ENCODE measurements at places on chromosomes 7 and 10. TPM values are rescaled to one million over a fixed set of nuclear protein-coding genes. Genes with fewer than 3 reads are reported as not detected.

DNA sequence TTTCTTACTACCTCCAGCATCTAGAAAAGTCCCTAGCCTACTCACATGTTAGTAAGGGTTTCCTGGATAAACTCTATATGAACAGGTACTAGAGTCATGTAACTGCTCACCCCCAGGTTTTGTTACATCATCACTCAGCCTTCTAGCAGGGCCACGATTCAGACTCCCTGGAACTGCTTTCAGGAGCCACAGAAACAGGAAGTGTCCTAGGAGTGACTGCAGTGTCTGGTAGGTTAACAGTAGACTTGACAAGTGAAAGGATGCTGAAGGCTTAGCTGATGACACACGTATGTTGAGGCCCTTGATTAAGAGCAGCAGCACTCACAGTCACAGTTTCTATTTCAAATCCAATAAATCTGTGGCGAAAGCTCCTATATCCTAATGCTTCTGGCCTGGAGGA lies 101.2 kb downstream of the DNMBP start:
- peaks cover 43% of the 10 kb centered on the region for H3K4me1 ChIP-seq
- DNase-seq, result no peak
- H3K4me3 ChIP-seq, result no peak overlapping the region
- no peak overlapping the region for H3K27ac ChIP-seq
- H3K36me3 ChIP-seq, result peaks cover 56% of the 10 kb centered on the region
- H3K27me3 ChIP-seq, result no peaks in the 10 kb centered on the region

- no peaks in the 10 kb centered on the region for H3K27me3 ChIP-seq
- no peaks in the 10 kb centered on the region for H3K4me1 ChIP-seq
- no peaks in the 10 kb centered on the region for H3K36me3 ChIP-seq
- no peak overlapping the region for H3K27ac ChIP-seq
Observed at GRCh38 chr10:106226828-106227227, 937.7 kb downstream of the SORCS1 start.

- H3K4me3 ChIP-seq, result no peak overlapping the region
- no peak overlapping the region for H3K27ac ChIP-seq
- H3K36me3 ChIP-seq, result no peaks in the 10 kb centered on the region
- H3K4me1 ChIP-seq, result peaks cover 13% of the 10 kb centered on the region
- no peaks in the 10 kb centered on the region for H3K27me3 ChIP-seq
Observed at GRCh38 chr7:28623863-28624262, 211.5 kb downstream of the CREB5 start.

DNA sequence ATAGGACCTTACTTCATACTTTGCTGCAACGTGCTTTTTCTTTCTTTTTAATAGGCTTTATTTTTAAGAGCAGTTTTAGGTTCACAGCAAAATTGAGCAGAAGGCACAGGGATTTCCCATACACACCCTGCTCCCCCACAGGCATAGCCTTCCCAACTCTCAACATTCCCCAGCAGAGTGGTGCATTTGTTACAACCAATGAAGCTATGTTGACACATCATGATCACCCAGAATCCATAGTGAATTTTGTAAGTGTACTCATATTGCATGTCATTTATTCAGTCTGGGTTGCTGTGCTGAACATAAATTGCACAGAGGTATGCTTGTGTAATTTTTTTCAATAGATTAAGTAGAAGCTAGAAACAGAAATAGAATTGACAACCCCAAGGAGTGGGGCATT lies 327.3 kb downstream of the INHBA start:
- no peaks in the 10 kb centered on the region for H3K36me3 ChIP-seq
- no peak overlapping the region for H3K27ac ChIP-seq
- DNase-seq, result no peak
- no peaks in the 10 kb centered on the region for H3K4me1 ChIP-seq

DNA sequence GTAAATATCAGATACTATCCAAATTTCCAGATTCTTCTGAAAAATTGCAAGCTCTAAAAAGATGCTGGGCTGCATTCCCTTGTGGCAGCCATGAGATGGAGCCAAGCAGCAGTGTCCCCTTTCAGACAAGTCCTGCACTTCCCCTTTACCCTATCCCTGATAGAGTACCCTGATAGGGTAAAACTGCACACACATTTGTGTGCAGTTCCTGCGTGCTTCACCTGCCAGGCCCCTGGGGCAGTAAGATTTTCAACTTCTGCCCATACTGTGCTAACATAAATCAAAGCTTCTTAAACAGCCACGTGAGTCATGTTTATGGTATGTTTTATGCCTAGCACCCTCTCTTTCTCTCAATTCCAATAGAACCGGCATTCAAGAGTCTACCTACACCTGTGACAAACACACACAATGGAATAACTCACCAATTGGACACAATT lies 52.2 kb downstream of the IFIT5 start:
- no peaks in the 10 kb centered on the region for H3K27me3 ChIP-seq
- peak; percentile 68 for DNase-seq
- no peak overlapping the region for H3K4me3 ChIP-seq
- no peaks in the 10 kb centered on the region for H3K4me1 ChIP-seq

- H3K4me1 ChIP-seq, result no peaks in the 10 kb centered on the region
- no peaks in the 10 kb centered on the region for H3K27me3 ChIP-seq
- no peaks in the 10 kb centered on the region for H3K36me3 ChIP-seq
- no peak for DNase-seq
- no peak overlapping the region for H3K27ac ChIP-seq
Observed at GRCh38 chr10:58712982-58713381, 200.3 kb downstream of the BICC1 start.

DNA sequence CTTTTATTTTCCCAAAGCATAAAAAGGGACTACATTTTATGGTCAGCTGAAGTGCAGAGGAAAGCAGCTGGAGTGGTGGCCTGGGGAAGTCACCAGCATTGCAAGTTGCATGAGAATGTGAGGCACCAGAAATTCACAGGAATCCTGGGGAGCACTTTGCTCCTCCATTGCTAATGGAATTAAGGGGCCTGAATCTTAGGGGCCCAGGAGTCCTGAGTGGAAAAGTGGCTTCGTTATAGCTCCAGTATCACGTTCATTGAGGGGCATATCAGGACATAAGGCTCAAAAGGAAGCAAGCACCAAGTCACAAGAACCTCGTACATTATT lies 53.0 kb upstream of the LRRC17 start:
- H3K36me3 ChIP-seq, result no peaks in the 10 kb centered on the region
- no peak for DNase-seq
- no peak overlapping the region for H3K4me3 ChIP-seq
- peak overlapping the region; percentile 61 for H3K27ac ChIP-seq

GRCh38 chr7:151705636-151706276 lies 171.2 kb downstream of the PRKAG2 start:
- peak overlapping the region; percentile 34 for H3K27ac ChIP-seq
- no peak for DNase-seq
- no peaks in the 10 kb centered on the region for H3K36me3 ChIP-seq
- H3K4me3 ChIP-seq, result no peak overlapping the region

DNA sequence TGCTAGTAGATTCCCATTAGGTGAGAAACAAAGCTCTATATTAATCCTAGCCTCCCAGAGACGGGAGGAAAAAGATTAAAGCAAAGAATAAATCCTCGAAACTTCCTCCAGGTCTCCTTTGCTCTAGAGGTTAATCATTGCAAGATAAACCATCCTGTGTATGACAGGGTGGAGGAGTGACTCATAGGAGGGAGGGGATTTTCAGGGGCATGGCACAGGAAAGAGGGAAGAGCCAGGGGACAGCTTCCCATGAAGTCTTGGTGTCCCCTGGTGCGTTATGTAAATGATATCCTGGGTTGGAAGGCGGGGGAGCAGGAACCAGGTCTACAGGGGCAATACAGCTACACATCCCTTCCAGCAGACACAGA lies 780 bp downstream of the CYP3A5 start:
- peaks cover 24% of the 10 kb centered on the region for H3K36me3 ChIP-seq
- peak overlapping the region; percentile 39 for H3K4me3 ChIP-seq
- no peaks in the 10 kb centered on the region for H3K27me3 ChIP-seq
- DNase-seq, result peak; percentile 32
- H3K27ac ChIP-seq, result peak overlapping the region; percentile 72
- H3K4me1 ChIP-seq, result no peaks in the 10 kb centered on the region

- no peak overlapping the region for H3K27ac ChIP-seq
- H3K4me1 ChIP-seq, result no peaks in the 10 kb centered on the region
Observed at GRCh38 chr10:66629996-66630395, 295.8 kb upstream of the LRRTM3 start.

- H3K4me3 ChIP-seq, result no peak overlapping the region
- DNase-seq, result no peak
Observed at GRCh38 chr10:3229815-3230214, 57.2 kb upstream of the PITRM1 start.

DNA sequence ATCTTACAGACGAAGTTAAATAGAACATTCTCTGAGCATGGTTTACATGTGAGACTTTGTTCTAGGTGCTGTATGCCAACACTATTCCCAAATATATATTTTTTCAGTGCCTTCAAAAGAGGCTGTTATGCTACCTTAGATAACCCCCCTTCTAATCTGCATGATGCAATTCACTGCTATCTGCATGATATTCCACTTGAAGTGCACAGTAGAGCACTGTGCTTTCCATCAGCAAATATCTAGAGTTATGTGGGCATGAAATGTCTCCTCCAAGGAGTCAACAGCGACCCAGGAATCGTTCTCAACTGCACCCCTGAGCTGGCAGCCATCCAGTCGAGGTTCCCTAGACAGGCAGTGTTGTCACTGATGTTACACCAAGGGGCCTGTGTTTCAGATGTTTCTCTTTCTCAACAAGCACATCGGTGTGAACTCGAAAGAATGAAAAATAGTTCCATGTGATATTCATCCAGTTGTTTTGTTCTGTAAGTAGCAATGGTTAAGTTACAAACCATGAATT lies 88.3 kb downstream of the PDE1C start:
- H3K4me3 ChIP-seq, result no peak overlapping the region
- no peaks in the 10 kb centered on the region for H3K27me3 ChIP-seq
- no peaks in the 10 kb centered on the region for H3K36me3 ChIP-seq

GRCh38 chr10:113704637-113705343 lies 25.1 kb downstream of the CASP7 start:
- peaks cover 7% of the 10 kb centered on the region for H3K4me1 ChIP-seq
- no peaks in the 10 kb centered on the region for H3K27me3 ChIP-seq
- DNase-seq, result peak; percentile 84
- peaks cover 31% of the 10 kb centered on the region for H3K36me3 ChIP-seq
- H3K27ac ChIP-seq, result no peak overlapping the region

DNA sequence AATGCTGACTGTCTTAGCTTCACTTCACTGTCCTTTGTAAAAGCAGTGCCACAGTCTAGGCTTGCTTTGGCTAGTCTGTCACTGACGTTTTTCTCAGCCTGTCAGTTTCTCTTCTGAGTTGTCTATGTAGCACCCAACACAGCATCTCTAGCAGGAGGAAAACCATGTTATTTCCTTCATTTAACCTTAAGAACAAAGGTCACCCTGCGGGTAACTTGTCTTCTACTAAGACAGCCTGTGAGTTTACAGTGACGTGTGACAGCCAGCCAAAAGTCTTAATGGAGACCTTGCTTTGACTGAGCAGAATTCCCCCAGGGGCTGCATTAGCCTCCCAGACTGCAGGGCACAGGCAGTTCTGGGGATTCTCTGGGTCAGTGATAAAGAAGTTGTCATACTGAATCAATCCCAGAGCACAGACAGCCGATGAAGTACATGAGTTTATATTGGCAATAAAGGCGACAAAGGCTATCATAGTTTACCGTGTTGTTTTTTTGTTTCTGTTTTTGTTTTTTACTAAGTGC lies 296.0 kb upstream of the KIAA1217 start:
- no peak overlapping the region for H3K27ac ChIP-seq
- H3K27me3 ChIP-seq, result no peaks in the 10 kb centered on the region
- H3K36me3 ChIP-seq, result no peaks in the 10 kb centered on the region
- no peak overlapping the region for H3K4me3 ChIP-seq

Gene TLX1
- not detected for total RNA-seq

Gene HOXA6
- not detected for total RNA-seq

Gene CALHM1
- not detected for total RNA-seq

Gene PNLIPRP1
- total RNA-seq, result not detected

Gene AKR1C4
- total RNA-seq, result not detected

Gene SPAM1
- total RNA-seq, result not detected

Gene CALML3
- total RNA-seq, result not detected

All from stomach (tissue), 19 donors.